Neural progenitor cell (in vitro differentiated cells): ENCODE measurements at places on chromosomes 3 and 15.

GRCh38 chr3:84958495-84959469 is at the start of gene CADM2:
Gene CADM2 (plus strand): TSS chr3:84958989.
- H3K27ac ChIP-seq, result peak within 1 kb of the TSS; percentile 65
- H3K4me3 ChIP-seq, result peak within 1 kb of the TSS; percentile 82
- H3K27me3 ChIP-seq, result no peaks in the 10 kb centered on the region
- peaks cover 20% of the 10 kb centered on the region for H3K4me1 ChIP-seq

GRCh38 chr3:24145481-24145880 is 200.4 kb downstream of the NR1D2 start:
- DNase-seq, result no peak
- no peaks in the 10 kb centered on the region for H3K27me3 ChIP-seq
- no peaks in the 10 kb centered on the region for H3K36me3 ChIP-seq
- no peak overlapping the region for H3K27ac ChIP-seq
- H3K4me1 ChIP-seq, result no peaks in the 10 kb centered on the region
- H3K4me3 ChIP-seq, result no peak overlapping the region

DNA sequence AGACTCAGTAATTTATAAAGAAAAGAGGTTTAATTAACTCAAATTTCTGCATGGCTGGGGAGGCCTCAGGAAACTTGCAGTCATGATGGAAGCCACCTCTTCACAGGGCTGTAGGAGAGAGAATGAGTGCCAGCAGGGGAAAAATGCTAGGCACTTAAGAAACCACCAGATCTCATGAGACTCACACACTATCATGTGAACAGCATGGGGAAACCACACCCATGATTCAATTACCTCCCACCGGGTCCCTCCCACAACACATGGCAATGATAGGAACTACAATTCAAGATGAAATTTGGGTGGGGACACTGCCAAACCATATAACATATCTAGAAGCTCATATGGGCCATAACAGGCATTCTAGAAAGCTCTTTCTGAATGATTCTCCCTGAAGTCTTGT is 190.3 kb downstream of the WNT5A start:
- no peaks in the 10 kb centered on the region for H3K27me3 ChIP-seq
- no peak overlapping the region for H3K4me3 ChIP-seq

GRCh38 chr3:121411523-121411922 is 134.3 kb downstream of the POLQ start:
- no peak overlapping the region for H3K4me3 ChIP-seq
- H3K4me1 ChIP-seq, result no peaks in the 10 kb centered on the region
- no peak for DNase-seq
- no peaks in the 10 kb centered on the region for H3K36me3 ChIP-seq

DNA sequence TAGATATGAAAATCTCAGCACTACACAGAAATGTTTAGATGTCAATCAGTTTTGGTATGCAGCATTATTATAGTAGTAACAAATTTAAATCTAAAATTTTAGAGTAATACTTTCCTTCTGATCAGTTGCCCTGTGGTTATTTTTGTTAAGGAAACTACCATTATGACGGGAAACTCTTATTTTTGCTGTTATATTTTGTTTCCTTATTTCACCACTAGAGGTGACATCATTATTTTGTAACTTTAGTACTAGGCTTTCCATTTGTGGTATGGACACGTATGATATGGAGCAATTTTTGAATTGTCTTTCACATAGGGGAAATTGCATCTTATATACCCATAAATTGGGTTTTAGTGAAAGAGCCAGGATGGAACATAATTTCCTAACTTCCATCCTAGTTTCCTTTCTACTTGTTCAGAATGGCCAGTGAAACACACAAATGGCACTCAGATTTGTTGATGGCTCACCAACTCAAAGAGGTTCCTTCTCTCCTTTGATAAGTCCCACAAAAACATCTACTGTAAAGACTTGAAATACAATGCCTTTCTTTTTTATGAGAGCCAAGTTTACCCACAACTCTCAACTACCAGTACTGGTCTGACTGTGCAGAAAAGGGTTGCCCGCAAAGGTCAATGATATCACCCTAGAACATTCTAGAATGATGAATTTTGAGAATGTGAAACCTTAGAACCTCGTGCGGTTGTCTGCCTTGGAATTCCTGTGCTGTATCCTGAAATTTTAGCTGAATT is 19.4 kb upstream of the PPP4R2 start:
- no peaks in the 10 kb centered on the region for H3K36me3 ChIP-seq
- no peaks in the 10 kb centered on the region for H3K27me3 ChIP-seq
- no peak overlapping the region for H3K27ac ChIP-seq
- no peak overlapping the region for H3K4me3 ChIP-seq
- DNase-seq, result no peak

GRCh38 chr15:89391685-89392257 is 57.1 kb upstream of the POLG start:
- no peaks in the 10 kb centered on the region for H3K36me3 ChIP-seq
- DNase-seq, result peak; percentile 90
- H3K27ac ChIP-seq, result no peak overlapping the region
- H3K4me3 ChIP-seq, result no peak overlapping the region
- H3K4me1 ChIP-seq, result peaks cover 46% of the 10 kb centered on the region
- peaks cover 100% of the 10 kb centered on the region for H3K27me3 ChIP-seq

- peaks cover 30% of the 10 kb centered on the region for H3K4me1 ChIP-seq
- DNase-seq, result no peak
- H3K4me3 ChIP-seq, result no peak overlapping the region
- H3K27ac ChIP-seq, result no peak overlapping the region
- H3K27me3 ChIP-seq, result no peaks in the 10 kb centered on the region
Observed at GRCh38 chr15:66124651-66125050, 128.9 kb downstream of the MEGF11 start.

GRCh38 chr3:143200001-143200924 is 80.7 kb downstream of the CHST2 start:
- H3K27ac ChIP-seq, result no peak overlapping the region
- peaks cover 19% of the 10 kb centered on the region for H3K4me1 ChIP-seq
- no peaks in the 10 kb centered on the region for H3K36me3 ChIP-seq
- DNase-seq, result no peak

DNA sequence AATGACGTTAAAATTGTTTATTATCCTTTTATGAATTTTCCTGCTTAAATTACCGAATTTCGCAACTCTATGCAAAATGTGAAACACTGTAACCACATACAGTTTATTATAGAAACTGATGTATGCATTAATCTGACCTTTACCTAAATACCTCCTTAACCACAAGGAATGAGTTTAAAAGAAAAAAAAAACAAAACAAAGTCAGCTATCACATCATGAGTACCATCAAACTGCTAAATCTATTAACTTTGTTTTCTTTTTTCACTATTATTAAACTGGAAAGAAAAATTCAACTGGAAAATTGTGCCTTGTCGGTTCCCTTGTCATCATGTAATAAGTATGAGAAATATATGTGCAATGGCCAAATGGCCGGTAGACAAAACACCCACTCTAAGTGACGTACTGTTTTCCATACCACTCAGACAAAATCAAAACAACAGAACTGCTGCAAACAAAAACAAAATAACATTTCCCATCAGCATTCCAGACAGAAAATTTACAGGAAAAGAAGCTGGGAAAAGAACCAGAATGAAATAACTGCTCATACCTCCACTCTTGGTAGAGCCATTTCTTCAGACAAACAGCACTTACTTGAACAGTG is 415.3 kb downstream of the FOXP1 start:
- H3K4me3 ChIP-seq, result no peak overlapping the region
- no peak for DNase-seq
- peak overlapping the region; percentile 34 for H3K27ac ChIP-seq
- H3K36me3 ChIP-seq, result peaks cover 4% of the 10 kb centered on the region

DNA sequence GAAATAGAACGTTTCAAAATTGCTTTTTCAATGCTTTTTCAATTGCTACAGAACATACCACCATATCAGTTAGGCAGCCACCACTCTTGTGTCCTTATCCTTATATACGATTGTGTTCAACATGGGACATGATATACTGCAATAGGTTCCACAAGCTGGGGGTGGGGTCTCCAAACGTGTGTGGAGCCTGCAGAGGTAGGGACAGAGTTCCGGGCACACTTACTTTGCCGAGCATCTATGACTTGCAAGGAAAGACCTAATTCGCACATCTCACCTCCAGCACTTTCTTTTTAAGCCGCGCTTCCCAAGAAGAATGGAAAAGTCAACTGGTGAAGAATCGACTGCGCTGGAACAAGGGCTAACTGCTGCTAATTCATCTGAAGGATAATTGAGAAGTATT is 39.6 kb upstream of the SFMBT1 start:
- H3K4me1 ChIP-seq, result no peaks in the 10 kb centered on the region
- H3K27ac ChIP-seq, result no peak overlapping the region
- no peak for DNase-seq
- no peaks in the 10 kb centered on the region for H3K27me3 ChIP-seq
- H3K36me3 ChIP-seq, result no peaks in the 10 kb centered on the region

GRCh38 chr3:62523672-62524071 is 150.3 kb upstream of the FEZF2 start:
- no peaks in the 10 kb centered on the region for H3K27me3 ChIP-seq
- H3K4me1 ChIP-seq, result no peaks in the 10 kb centered on the region
- no peak overlapping the region for H3K27ac ChIP-seq
- DNase-seq, result no peak
- H3K4me3 ChIP-seq, result no peak overlapping the region
- no peaks in the 10 kb centered on the region for H3K36me3 ChIP-seq

- no peak overlapping the region for H3K4me3 ChIP-seq
- H3K4me1 ChIP-seq, result no peaks in the 10 kb centered on the region
- DNase-seq, result no peak
- H3K27ac ChIP-seq, result no peak overlapping the region
- no peaks in the 10 kb centered on the region for H3K36me3 ChIP-seq
Observed at GRCh38 chr15:55959744-55960447, 33.5 kb downstream of the NEDD4 start.

- no peaks in the 10 kb centered on the region for H3K36me3 ChIP-seq
- H3K27me3 ChIP-seq, result no peaks in the 10 kb centered on the region
- H3K4me1 ChIP-seq, result no peaks in the 10 kb centered on the region
- no peak overlapping the region for H3K4me3 ChIP-seq
Observed at GRCh38 chr3:32703491-32703972, 18.5 kb downstream of the CNOT10 start.

- peaks cover 25% of the 10 kb centered on the region for H3K4me1 ChIP-seq
- H3K36me3 ChIP-seq, result no peaks in the 10 kb centered on the region
- DNase-seq, result peak; percentile 68
Observed at GRCh38 chr15:101489237-101489598, 289 bp downstream of the PCSK6 start.

DNA sequence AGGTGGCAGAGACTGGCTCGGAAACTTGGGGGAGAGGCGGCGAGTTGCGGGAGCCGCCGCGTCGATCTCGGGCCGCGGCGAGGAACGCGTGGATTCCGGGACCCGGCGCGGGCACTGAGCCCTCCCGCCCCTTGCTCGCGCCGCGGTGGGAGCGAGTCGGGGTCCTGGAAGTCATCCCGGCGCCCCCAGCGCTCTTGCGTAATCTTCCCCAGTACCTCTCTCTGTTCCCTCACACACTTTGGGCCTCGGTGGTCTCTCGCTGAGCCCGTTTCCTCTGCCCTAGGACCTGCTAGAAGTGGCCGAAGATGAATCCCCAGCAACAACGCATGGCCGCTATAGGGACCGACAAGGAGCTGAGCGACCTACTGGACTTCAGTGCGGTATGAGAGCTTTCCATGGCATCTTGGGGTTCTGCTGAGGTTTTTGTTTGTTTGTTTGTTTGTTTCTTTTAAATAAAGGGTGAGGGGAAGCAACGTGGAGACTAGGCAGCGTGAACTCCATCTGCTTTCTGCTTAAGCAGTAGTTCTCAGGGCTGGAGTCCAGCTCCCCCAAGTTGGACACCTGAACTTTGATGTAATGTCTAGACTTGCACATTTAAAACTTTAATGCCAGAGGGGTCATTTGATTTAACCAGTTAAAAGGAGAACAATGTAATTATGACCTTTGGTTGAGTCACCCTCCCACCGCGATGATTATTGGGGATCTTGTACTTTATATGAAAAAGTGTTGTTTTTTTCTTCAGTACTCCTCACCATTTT is 1.3 kb downstream of the TCF12 start:
- peak; percentile 67 for DNase-seq
- H3K27ac ChIP-seq, result peak overlapping the region; percentile 93
- no peaks in the 10 kb centered on the region for H3K27me3 ChIP-seq
- peaks cover 19% of the 10 kb centered on the region for H3K36me3 ChIP-seq
- H3K4me3 ChIP-seq, result peak overlapping the region; percentile 96

DNA sequence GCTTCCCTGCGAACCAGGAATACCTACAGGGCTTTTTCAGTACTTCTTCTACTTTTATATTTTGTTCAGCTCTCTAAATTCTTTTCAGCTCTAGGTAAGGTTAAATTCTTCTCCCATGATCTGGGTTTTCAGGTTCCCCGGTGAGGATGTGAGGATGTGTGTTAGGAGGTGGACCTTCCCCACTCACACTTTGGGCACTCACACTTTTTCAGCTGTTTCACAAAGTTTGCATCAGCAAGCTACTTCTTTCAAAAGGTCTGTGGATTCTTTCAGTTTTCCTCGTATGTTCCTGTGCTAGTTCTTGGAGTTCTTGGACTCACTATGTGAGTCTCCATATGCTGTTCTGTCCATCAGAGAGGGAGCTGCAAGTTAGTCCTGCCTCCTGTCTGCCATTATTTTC is 13.9 kb upstream of the OR5K2 start:
- H3K27me3 ChIP-seq, result no peaks in the 10 kb centered on the region
- H3K4me3 ChIP-seq, result no peak overlapping the region
- no peak overlapping the region for H3K27ac ChIP-seq
- H3K4me1 ChIP-seq, result no peaks in the 10 kb centered on the region
- no peak for DNase-seq
- H3K36me3 ChIP-seq, result no peaks in the 10 kb centered on the region

DNA sequence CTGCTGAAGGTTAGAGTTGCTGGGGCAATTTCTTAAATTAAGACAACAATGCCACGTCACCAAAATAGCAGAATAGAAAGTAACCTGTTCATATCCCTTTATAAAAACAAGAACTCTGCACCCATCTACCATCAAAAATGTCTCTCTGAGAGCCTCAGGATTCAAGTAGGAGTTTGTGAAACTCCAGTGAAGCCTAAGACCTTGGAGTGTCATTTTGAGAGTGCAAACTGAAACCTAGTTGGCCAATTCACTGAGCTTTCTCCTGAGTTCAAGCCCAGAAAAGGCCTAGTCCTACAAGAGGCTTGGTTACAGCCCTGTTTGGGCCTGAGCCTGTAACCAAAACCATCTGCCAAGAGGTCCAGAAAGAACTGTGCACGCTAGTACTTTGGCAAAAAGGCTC is 335.1 kb downstream of the EFHB start:
- no peaks in the 10 kb centered on the region for H3K27me3 ChIP-seq
- no peak overlapping the region for H3K4me3 ChIP-seq
- H3K27ac ChIP-seq, result no peak overlapping the region

- H3K36me3 ChIP-seq, result no peaks in the 10 kb centered on the region
- H3K4me1 ChIP-seq, result peaks cover 20% of the 10 kb centered on the region
- H3K4me3 ChIP-seq, result no peak overlapping the region
- H3K27me3 ChIP-seq, result no peaks in the 10 kb centered on the region
- no peak for DNase-seq
- H3K27ac ChIP-seq, result no peak overlapping the region
Observed at GRCh38 chr3:152650177-152650576, 184.8 kb upstream of the P2RY1 start.
